Dermis blood vessel endothelial cell (primary cell): ENCODE measurements at places on chromosomes 3 and 15. TPM values are rescaled to one million over a fixed set of nuclear protein-coding genes. Genes with fewer than 3 reads are reported as not detected.

TMEM212 gene
- total RNA-seq = not detected in 2 replicates

ST8SIA2 gene
- under 0.01 TPM in 1 of 2 replicates, not detected in the other for total RNA-seq

STRC gene
- 0.33 TPM in 1 of 2 replicates, not detected in the other for total RNA-seq

FAN1 gene
- 12.6 and 15.3 TPM in 2 replicates for total RNA-seq

RMDN3 gene
- total RNA-seq = 31.0 and 46.1 TPM in 2 replicates

DNA sequence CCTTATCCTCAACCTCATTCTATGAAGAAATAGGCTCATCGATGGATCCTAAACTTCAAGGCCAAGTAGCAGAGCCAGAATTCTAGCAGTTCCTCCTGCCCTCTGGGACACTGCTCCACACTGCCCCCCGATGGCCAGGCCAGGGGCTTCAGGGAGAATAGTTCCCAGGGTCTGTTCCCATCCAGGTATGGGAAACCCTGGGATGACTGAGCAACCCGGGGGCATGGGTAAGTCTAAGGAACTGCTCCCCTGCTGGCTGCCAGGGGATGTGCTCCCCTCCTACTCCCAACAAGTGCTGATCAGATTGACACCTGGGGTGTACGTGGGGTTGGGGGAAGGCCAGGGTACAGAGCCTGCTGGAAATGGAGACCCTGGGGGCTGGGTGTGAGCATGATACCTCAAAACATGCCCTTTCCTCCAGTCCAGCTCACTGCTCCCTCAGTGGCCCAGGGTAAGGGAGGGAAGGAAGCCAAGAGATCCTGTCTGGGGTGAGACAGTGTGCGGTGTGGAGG lies 7.6 kb downstream of the ULK3 start:
- peak; percentile 72 for DNase-seq

GRCh38 chr3:16768014-16768413 lies 116.7 kb upstream of the PLCL2 start:
- DNase-seq = no peak

GRCh38 chr15:25737218-25737643 lies 125.9 kb downstream of the ATP10A start:
- no peak for DNase-seq

- no peak for DNase-seq
Observed at GRCh38 chr15:57064033-57064432, 145.6 kb downstream of the TCF12 start.

GRCh38 chr3:196203846-196204245 lies 7.4 kb downstream of the ZDHHC19 start:
- no peak for DNase-seq

GRCh38 chr15:99343881-99344551 lies 92.7 kb downstream of the LRRC28 start:
- DNase-seq = peak; percentile 79

DNA sequence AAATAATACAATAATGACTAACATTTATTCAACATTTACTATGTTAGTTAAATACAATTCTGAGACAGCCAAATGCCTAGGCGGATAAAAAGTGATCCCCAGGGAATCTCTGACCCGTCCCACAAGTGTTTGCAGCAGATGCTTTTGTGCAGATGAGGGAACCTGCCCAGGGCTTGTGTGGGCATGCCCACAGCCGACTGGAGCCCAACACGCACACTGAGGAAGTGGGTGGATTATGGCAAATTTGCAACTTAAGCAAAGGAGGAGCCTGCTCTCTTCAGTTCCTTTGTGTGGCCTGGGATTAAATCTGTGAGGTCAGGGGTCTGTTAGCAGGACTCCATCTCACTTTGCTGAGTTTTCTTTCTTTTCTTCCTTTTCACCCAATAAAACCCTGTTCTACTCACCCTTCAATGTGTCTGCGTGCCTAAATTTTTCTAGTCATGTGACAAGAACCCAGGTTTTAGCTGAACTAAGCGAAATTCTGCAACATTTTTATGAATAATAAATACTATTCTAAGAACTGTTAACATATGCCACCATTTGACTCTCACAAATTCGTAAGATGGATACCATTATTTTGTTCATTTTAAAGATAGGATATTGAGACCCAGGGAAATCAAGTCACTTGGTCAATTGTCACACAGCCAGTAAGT lies 13.9 kb upstream of the RTP1 start:
- peak; percentile 17 for DNase-seq

DNA sequence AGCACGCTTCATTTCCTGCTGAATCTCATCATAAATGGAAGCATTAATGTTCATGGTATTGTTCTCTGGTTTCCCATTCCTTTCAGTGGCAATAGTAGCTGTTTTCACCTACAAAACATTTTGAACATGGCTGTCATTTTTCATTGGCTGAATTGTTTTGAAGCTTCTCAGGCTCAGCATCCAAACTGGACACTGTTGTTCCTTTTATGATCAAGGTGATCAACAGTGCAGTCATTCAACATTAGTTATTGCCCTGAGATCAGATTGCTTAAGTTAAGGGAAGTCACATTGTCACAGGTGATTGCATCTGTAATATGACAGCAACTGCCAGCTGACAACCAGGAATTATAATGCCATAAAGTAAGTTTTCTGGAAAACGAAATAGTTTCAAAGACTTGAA lies 46.9 kb downstream of the SATB1 start:
- DNase-seq = no peak
